ENCODE measurements at places on chromosomes 12 and 14. TPM values are rescaled to one million over a fixed set of nuclear protein-coding genes. Genes with fewer than 3 reads are reported as not detected.

PLCZ1 gene
- total RNA-seq, result not detected

ETFRF1 gene
- total RNA-seq, result 11.3 TPM

OTX2 gene
- total RNA-seq, result not detected

LPAR5 gene
- 8.0 TPM for total RNA-seq

CCDC197 gene
- 0.45 TPM for total RNA-seq

FICD gene
- 6.3 TPM for total RNA-seq

ASCL1 gene
- total RNA-seq, result not detected

DACT1 gene
- 0.81 TPM for total RNA-seq

KIF5A gene
- total RNA-seq, result 1.0 TPM

IL31 gene
- not detected for total RNA-seq

GRCh38 chr14:103143506-103143905 is 20.2 kb downstream of the TNFAIP2 start:
- no peak for DNase-seq

GRCh38 chr14:101360054-101360911 is 201.0 kb upstream of the DIO3 start:
- peak; percentile 8 for DNase-seq

- DNase-seq, result no peak
These were observed 24.9 kb downstream of the RIN3 start for GRCh38 chr14:92538412-92538985.

GRCh38 chr12:53625946-53626701 is at the start of gene ATF7:
Gene ATF7 (minus strand): TSS chr12:53626382. CDS start chr12:53601000, 25,382 bp downstream.
- DNase-seq, result peak; percentile 98

GRCh38 chr12:1216560-1216959 is 225.5 kb downstream of the ERC1 start:
- DNase-seq, result no peak

DNA sequence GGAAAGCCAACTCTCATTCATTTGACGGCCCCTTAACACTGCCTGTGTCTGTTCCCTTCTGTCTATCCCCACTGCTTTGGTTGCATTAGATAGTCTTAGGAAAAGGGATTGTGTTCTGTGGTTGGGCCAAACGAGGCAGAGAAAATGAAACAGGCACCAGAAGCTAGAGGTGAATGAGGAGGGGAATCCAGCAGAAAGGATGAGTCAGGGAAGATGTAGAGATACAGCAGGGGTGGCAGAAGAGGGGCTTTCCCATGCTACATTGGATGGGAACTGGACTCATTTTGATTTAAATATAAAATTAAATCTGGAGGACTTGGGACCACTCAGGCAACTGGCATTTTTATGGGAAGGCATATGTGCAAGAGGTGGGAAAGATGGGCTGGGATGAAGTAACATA is 43.3 kb downstream of the OTOGL start:
- no peak for DNase-seq

- DNase-seq, result no peak
These were observed 14.8 kb downstream of the GDF11 start for GRCh38 chr12:55757701-55758100.

GRCh38 chr12:66500841-66501240 is 178.0 kb downstream of the GRIP1 start:
- DNase-seq, result no peak

GRCh38 chr12:115222220-115222619 is 538.2 kb upstream of the TBX3 start:
- DNase-seq, result no peak

DNA sequence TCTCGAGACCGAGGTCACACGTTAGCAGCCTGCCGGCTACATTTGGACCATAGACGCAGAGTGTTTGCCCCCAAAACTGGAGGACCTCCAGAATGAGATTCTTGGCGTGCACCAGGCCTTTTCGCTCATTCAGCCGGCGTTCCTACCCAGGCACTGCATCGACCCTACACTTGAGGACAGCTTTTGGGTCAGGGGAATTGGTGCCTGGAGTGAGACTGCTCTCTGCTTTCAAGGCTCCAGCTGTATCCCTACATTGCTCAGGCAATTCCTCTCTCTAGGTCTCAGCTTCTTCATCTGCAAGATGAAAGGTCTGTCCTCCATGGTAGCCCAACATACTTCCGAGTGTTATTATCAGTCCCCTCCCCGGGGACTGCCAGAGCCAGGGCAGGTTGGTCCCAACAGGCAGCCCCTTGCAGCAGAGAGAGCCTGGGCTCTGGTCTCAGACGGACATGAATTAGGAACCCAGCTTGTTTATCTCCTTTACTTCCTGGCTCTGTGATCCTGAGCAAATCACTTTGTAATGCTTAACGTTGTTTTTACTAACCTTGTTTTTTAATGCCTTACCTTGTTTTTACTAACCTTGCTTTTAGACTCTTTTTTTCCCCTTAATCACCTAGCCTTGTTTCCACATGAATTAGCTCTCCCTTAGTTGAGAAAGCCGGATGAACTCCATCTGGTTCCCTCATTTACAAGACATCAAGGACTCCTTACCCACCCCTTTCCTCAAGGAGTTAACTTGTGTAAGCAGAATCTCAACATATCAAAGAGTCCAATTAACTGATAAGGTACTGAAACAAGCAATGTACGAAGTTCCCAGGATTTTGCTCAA is 892 bp downstream of the TCHP start:
- no peak for DNase-seq

- DNase-seq, result no peak
These were observed 69.5 kb downstream of the NKX2-1 start for GRCh38 chr14:36450550-36450949.

- DNase-seq, result no peak
These were observed 245.7 kb downstream of the FUT8 start for GRCh38 chr14:65658202-65658601.

DNA sequence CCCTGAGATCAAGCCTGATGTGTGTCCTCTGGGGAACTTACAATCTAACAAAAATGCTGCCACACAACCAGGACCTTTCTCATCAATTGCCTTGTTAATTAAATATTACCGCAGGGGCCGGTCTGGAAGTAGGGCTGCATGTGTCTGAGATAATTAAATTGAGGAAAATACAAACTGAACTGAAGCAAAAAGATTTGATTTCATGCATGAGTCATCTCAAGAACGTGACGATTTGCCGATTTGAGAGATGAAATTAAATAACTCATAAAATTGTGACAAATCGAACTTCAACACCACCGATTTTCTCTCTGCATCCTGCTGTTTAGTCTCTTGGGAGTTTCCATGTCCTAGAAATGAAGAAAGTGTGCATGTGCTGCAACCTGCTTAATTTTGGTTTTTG is 94.6 kb upstream of the DAAM1 start:
- no peak for DNase-seq

DNA sequence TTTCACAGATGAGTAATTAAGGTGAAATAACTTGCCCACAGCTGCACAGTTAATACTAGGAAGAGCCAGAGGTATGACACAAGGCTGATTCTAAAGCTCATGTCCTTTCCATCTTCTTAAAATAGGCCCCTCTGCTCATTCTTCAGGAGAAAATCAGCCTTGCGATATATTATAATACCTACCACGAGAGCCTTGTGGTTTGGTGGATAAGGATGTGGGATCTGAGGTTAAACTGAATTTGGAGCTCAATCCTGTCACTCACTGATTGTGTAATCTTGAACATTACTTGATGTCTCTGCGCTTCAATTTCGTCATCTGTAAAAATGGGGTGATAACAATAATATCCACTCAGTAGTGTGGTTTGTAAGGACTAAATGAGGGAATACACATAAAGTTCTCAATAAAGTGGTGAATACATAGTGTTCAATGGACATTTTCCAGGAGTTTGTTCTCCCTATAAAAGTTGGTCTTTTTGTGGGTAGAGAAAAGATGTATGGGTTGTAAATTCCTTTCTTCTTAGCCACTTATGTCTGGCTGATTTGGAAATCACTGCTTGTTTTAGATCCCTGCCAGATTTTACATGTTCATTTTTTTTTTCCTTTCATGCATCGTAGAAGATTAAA is 25.1 kb upstream of the ATP2B1 start:
- DNase-seq, result no peak

DNA sequence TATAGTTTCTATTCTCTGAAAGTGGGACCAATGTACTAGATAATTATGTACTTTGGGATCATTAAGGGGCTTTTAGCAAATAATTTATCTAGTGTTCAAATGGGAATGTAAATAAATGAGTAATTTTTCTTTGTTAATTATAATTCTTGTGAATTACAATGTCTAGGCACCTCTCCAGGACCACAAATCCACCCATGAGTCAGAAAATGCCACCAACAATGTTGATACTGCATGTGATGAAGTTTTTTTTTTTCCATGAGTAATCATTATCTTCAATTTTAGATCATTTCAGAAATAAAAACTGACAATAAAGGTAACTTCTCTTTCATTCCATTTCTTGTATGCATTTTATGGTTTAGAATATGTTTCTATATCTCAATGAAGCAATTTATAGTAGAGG is 470.3 kb downstream of the VRK1 start:
- no peak for DNase-seq

- no peak for DNase-seq
These were observed 163.5 kb downstream of the DIO2 start for GRCh38 chr14:80047761-80048160.

GRCh38 chr14:75273272-75274049 is 5.2 kb upstream of the FOS start:
- DNase-seq, result no peak

DNA sequence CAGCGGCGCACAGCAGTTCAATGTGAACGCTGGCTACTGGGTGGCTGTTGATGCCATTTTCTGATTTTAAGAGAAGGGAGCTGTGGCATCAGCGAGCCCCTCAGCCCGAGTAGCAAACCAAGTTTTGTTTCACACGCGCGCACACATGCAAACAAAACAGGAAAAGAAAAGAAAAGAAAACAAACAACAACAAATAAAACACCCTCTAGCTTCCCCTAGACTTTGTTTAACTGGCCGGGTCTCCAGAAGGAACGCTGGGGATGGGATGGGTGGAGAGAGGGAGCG is 540 bp downstream of the PAX9 start:
- no peak for DNase-seq

Measured in activated CD4-positive, alpha-beta memory T cell treated with anti-CD3 and anti-CD28 coated beads, Interleukin-2, amount 10 ng/mL, durations not matched to agents 7 days and 5 days (primary cell).